CD4-positive, alpha-beta T cell treated with Interleukin-4 for 1 hour (primary cell): ENCODE measurements at places on chromosomes 1 and 21.

GRCh38 chr1:21255284-21255942 lies 34.9 kb downstream of the ECE1 start:
- DNase-seq: peak; percentile 82

GRCh38 chr21:42091899-42092508 lies 20.9 kb downstream of the UMODL1 start:
- DNase-seq: no peak

DNA sequence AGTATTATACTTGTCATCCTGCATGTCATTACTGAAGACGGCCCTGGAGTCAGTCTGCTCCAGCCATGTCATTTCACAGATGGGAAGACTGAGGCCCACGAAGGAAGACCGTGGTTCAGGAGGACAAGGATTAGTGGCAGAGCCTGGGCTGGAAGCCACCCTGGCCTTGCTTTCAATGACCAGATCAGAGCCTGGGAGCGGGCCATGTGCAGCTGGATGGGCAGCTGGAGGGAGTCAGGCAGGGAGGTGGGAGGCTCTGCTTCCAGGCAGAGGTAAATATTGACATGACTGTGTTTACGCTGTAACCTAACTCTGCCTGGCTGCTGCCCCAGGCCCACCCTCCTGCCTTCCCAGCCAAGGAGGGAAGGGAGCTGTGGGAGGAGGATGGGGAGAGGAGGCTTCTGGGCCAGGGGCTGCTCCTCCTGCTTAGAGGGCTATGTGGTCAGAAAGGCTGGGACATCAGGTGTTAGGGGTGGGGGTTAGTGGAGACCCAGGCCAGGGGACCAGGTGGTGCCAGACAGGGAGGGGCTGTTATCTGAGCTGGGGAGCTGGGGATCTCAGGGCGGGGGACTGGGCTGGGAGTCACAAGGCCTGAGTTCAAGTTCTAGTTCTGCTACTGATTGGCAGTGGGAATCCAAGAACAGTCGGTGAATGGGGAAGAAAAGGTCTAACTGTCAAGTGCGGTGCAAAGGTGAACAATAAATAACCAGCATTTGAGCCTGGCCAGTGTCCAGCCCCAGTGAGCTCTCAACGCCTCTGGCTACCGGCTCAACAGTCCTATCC lies 48.5 kb upstream of the ECE1 start:
- DNase-seq: no peak

DNA sequence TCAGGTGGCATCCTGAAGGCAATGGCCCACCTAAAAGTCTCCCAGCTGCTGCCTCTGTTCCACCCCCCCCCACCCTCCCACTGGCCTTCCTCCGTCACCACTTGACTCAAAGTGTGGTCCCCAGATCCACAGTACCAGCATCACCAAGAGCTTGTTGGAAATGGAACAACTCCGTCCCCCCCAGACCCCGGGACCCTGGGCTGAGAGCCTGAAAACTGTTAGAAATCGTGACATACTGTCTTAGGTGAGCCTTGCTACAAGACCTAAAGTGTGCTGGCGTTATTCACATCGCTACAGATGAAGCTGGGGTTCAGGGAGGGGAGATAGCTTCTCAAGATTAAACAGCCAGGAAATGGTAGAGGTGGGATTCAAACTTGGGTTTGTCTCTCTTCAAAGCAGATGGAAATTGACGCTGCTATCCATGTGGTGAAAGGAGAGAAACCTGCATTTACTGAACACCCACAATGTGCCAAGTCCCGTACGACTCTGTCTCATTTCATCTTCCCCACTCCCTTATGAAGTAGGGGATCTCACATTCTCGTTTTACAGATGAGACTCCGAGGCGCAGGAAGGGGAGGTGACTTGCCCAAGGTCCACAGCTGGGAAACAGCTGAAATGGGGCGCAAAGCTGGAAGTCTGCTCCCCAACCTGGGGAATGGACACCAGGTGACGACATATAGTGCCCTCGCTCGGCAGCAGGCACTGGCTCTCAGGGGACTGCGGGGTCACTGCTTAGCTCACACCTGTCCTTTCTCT lies 52.8 kb upstream of the IFFO2 start:
- no peak for DNase-seq
